GM23338 (cell line): ENCODE measurements at places on chromosomes 7 and 10. TPM values are rescaled to one million over a fixed set of nuclear protein-coding genes. Genes with fewer than 3 reads are reported as not detected.

ASB15 gene
- total RNA-seq = not detected in 2 replicates

DKK1 gene
- not detected in 2 replicates for total RNA-seq

- peak; percentile 90 for DNase-seq
Measured at GRCh38 chr10:97791824-97792721, 20.3 kb upstream of the SFRP5 start.

DNA sequence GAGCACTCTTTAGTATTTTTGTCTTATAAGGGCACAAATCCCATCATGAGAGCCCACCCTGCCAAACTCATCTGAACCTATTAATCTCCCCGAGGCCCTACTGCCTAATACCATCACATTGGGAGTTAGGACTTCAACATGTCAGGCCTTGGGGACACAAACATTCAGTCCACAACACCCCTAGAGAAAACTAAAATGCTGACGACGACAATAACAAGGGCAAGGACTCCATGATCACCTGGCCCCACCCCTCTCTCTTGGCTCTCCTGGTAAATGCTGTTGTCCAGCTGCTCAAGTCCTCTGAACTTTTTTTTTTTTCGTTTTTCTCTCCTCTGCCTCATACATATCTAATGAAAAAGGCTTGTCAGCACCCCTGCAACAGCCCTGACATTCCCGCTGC, 118.8 kb upstream of the MKI67 start:
- DNase-seq = no peak

DNA sequence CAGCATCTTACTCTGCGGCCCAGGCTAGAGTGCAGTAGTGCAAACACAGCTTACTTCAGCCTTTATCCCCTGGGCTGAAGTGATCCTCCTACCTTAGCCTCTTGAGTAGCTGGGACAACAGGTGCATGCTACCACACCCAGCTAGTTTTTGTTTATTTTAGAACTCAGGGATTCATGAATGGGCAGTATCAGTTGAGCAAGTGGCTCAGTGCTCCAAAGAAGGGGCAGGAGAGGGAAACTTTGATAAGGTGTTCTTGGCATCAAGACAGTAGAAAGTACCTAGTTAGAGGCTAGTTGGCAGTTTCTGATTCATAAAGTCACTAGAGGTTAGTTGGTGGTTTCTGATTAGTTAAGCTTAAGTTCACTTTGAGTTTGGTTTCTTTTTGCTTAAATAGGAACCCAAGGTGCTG, 18.4 kb downstream of the TRIM24 start:
- no peak for DNase-seq

DNA sequence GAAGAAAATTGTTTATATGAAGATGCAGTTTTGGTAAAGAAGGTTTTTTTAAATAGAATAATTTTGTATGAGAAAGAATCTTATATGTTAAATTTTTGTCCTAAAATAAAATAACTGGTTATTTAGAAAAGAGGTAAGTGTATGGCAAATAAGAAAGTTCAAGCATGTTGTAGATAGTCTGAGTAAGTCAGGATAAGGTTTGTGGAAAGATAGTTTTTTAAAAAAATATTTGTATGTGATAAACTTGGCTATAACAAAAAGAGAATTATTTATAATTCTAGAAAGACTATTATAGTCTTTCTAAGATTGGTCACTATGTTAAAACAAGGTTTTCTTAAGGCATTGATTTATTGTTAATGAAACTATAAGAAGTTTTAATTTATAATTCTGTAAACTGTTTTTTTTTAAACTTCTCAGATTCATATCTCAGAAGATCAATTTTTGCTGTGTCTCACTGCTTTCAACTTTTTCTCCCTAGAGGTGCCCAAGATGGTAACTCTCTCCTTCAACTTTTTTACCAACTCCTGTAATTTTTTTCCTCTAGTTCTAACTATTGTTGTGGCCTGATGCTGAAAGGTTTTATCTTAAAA, 698.6 kb downstream of the CCSER2 start:
- DNase-seq = peak; percentile 35
